Omental fat pad (tissue), 4 donors: ENCODE measurements at places on chromosomes 3 and 15. TPM values are rescaled to one million over a fixed set of nuclear protein-coding genes. Genes with fewer than 3 reads are reported as not detected.

GRCh38 chr15:30974112-30974511 lies 17.3 kb downstream of the MTMR10 start:
- no peak for DNase-seq

GRCh38 chr3:141050576-141051442 lies at the start of gene SPSB4:
TSS of gene SPSB4 (plus strand) at chr3:141051347. CDS start at chr3:141066105, 14,758 bp downstream.
- no peak for DNase-seq

GRCh38 chr3:52043750-52044149 lies 12.6 kb downstream of the DUSP7 start:
- DNase-seq: no peak

DNA sequence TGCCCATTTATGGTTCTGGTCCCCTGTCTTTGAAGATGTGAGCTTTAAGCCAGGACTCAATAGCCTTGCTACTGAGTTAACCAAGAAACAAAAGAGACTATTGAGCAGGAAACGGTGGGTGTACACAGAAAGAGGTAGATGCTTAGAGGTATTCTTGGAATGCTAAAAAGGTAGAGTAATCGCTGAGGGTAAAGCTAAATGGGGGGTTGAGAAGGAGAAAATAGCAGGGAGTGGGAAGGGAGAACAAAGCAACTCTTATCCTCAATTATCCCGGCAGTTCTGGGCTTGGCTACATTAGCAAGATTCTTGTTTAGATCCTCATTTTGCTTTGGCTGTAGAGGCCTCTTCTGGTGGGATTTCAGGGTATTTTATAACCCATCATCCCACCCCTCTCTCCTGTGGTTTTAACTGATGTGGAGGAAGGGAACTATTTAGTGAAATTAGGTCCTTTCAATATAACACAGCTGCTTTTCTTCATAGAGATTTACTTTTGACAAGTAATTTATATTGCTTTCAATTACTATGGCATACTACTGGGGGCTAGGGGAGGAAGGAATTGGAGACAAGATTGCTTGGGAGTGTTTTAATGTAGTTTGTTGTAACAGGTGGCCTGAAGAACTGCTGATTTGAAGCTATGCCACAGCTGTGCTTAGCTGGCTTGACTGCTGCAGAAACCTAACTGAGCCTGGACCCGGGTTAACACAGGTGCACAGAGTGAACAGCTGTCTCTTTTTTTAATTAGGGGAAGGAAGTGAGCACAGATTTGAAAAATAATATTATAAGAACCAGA lies 234.3 kb upstream of the CCDC54 start:
- DNase-seq: no peak

DNA sequence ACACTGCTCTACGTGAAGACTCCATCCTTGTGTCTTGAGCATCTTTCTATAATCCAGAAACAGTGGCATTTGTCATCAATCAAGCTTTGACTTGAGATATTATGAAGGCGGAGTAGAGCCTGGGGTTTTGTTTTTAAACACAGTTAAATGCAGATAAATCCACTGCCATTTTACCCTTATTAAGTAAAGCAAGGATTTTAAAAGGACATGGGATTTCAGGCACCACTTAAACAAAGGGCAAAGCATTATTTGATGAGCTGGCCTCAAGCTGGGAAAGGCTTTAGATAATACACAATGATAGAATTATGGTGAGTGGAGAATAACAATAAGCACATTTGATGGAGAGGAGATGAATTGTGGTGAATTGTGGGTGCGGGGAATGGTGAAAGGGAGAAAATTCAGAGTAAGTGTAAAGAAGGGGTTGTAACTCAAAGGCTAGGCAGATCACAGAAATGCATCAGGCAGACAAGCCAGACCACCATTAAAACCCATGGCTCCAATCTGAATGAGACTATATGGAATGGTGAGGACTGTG lies 54.9 kb upstream of the GLCE start:
- DNase-seq: no peak

DNA sequence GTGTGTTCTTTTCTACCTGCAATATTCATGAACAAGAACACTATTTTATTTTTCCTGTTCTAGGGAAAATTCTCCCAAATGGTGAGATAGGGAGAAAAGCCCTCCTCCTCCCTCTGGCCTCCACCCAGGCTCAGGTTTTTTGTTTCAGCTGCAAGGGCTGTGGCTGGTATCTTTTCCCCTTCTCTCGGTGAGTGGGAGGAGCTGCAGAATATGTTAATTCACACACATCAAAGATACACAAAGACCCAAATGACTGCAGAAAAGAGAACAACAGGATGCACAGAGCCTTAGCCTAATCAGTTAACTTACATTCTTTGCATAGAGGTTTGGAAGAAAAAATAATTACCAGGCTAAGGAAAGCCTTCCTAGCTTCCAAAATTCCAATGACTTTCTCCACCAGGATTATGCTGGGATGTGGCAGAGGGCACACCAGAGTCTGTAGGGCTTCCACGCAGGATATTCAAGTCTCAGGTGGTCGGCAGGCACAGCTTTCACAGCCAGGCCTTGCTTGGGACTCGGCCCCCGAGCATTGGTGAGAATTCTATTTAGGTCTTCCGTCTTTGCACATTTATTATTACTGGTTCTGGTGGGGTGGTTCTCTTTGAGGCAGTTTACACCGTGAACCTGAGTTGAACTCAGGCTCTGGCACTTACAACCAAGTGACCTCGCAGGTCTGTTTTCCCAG lies 64.9 kb downstream of the ABHD5 start:
- no peak for DNase-seq

DNA sequence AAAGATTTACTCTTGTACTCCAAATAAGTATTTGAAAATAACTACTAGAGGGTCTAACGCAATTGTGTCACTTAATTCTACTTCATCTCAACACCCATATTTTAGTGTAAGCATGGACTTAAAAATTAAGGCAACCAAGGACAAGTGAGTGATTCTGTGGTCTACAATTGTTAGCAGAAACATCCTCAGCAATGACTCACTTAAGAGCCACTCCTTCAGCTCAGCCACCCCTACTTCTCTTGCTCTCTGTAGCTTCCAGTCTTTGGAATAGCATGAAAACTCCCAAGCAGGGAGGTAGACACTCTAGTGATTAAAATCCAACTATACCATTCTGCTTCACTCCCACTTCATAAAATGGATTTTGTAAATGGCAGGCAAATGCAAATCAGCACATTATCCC lies 116.0 kb upstream of the LRRN1 start:
- DNase-seq: no peak

- DNase-seq: no peak
Measured at GRCh38 chr3:154040283-154040682, 80.9 kb upstream of the ARHGEF26 start.

GRCh38 chr3:40681658-40682055 lies 156.9 kb downstream of the ZNF621 start:
- DNase-seq: no peak

The GABRB3 gene
- total RNA-seq: 0.82 TPM

The KLHL18 gene
- 16.1 TPM for total RNA-seq

The CTXN2 gene
- not detected for total RNA-seq

The CRABP1 gene
- total RNA-seq: not detected
